ENCODE measurements at places on chromosomes 11 and 22.
A peak's percentile ranks its signal among the peaks of the same experiment; 100 is the strongest.

- peak; percentile 28 for DNase-seq
Observed at GRCh38 chr22:19419464-19420178, 11.9 kb downstream of the HIRA start.

DNA sequence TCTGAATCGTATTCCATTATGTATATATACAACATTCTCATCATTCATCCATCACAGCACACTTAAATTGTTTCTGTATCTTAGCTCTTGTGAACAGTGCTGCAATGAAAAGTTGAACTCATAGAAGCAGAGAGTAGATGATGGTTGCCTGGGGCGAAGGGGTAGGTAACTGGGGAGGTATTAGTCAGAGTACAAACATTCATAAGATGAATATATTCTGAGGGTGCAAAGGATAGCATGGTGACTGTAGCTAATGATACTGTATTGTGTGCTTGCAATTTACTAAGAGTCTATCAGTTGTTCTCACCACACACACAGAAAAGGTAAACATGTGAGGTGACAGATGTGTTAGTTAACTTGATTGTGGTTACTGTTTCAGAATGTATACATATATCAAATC, 12.6 kb upstream of the RFPL2 start:
- DNase-seq = no peak

DNA sequence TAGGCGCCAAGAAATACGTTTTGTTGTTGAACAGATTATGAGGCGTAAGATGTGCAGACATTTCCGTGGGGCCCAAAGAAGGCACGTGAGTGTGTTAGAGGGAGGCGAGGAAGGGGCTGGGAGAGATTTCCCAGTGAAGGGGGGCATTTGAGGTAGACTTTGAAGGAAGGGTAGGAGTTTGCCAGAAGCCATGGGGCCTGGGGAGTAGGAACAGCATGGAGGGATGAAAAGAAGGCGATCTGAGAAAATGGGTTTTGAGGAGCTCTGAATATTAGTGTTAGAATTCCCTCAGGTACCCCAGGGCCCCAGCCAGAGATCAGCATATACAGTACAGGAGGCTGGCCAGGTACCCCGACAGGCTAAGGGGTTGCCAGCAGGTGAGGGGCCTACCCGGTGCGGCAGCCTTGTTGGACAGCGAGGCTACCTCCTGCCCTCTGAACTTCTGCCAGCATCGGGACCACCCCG, 414 bp upstream of the MIEF1 start:
- no peak for DNase-seq

GRCh38 chr22:35484651-35485556, 55.7 kb upstream of the RASD2 start:
- DNase-seq = no peak

DNA sequence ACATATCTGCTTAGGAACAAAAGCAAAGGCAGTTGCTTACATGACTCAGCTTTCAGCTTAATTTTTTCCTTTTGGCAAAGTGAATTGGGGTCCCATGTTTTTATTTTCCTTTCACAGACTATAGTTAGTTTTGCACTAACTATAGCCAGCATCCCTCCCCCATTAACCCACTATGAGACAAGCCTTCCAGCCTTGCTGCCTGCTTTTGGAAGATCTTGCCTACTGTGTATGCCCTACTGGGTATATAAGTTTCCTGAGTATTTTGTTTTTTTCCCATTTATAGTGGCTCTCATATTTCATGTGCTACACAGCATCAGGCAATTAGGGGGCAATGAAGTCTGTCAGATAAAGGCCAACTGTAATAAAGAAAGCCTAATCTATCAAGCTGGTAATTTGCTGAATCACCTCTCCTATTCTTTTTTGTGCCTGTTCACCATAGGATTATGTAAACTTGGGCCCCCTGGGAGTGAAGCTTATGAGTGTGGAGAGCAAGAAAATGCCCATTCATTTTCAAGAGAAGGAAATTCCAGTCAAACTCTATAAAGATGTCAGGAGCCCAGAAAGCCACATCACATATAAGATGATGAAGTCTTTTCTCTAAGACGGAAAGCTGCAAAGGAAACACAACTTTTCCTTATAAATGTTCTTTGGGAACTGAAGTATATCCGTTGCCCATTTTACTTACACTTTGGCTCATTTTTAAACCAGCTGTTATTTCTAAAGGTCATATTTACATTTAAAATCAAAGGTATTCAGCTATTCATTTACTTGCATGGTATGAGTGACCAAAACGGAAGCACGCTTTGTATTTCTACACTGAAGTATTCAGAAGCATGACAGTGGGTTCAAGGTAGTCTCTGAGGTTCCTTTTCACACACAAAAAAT, 64.0 kb downstream of the CCDC83 start:
- no peak for DNase-seq

- DNase-seq = no peak
Observed at GRCh38 chr11:30814737-30815136, 228.6 kb upstream of the MPPED2 start.

DNA sequence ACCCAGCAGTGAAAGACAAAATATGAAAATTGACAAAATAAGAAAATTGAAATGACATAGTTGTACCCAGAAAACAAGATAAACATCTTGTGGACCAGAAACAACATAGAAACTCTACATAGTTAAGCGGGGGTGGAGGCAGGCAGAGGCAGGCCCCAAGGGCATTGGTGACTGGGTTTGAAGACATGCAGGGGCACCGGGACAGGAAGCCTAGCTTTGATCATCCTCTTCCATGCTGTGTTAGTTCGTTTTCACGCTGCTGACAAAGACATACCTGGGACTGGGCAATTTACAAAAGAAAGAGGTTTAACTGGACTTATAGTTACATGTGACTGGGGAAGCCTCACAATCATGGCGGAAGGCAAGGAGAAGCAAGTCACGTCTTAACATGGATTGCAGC, 33.5 kb upstream of the CRTAM start:
- no peak for DNase-seq

All from T-helper 1 cell (primary cell).